ENCODE measurements at places on chromosomes 3 and 15.

- no peak for DNase-seq
Measured at GRCh38 chr15:79661411-79661810, 229.3 kb downstream of the MINAR1 start.

GRCh38 chr3:196311-197148, at the start of gene CHL1:
Gene CHL1, plus strand, starts transcription at chr3:196763. Its CDS starts 123,014 bp downstream, at chr3:319777.
- DNase-seq, result no peak

DNA sequence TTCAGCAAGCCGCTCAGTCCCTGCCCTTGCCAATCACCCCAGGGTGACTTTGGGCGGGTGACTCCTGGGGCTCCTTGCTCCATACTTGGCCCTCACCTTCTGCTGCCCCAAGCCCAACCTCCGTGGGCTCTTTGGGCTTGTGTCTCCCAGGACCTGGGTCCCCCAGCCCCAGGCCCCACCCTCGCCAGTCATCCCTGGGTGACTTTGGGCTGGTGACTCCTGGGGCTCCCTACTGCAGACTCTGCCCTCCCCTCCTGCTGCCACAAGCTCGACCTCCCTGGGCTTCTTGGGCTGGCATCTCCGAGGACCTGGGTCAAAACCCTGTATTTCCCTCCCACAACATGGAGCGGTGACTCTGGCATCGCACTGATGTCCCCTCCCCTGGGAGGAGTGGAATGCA, 151.5 kb downstream of the GOLGA6L4 start:
- no peak for DNase-seq

DNA sequence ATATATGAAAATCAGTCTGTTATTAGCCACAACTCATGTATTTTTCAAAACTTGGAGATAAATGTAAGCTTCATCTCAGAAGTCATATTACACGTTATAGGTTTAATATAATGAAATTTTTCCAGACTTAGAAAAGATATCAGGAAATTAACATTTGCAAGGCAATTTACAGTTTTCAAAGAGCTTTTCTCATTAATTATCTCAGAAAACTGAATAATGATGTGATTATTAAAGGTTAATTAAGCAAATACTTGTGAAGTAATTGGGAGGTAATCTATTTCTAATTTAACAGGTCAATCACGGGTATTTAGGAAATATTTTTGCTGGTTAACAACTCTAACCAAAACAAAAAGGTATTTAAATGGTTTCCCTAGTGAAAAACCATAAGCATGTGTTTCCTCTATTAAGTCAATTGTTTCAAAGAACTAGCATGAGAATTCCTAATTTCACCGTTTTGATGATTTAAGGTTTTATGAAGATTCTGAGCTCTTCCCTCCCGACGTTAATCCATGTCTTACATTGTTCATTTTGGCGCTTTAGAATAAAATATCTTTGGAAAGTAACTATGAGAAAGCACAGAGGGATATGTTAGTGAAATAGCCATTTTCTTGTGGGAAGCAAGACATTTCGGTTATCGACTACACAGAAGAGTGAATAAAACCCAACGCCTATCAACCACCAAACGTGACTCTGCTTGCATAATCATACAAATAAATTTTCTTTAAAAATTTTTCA, 1.5 kb upstream of the NEO1 start:
- no peak for DNase-seq

DNA sequence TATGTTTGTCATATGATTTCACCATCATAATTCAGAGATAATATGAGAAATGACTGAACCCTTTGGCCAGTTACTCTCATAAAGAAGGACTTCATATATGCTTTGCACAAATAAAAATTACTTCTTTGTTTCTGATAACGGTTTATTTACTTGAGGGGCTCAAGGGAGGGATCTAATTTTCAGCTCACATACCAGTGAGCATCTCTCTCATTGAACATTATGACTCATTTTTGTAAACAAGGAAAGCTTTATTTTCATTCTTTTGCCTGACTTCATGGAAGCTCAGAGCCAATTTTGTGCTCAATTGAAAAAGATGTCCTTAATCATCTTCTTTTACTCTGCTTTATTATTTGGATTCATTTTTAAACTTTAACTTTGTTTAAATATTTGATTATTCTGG, 5.8 kb downstream of the NLGN1 start:
- DNase-seq, result no peak

DNA sequence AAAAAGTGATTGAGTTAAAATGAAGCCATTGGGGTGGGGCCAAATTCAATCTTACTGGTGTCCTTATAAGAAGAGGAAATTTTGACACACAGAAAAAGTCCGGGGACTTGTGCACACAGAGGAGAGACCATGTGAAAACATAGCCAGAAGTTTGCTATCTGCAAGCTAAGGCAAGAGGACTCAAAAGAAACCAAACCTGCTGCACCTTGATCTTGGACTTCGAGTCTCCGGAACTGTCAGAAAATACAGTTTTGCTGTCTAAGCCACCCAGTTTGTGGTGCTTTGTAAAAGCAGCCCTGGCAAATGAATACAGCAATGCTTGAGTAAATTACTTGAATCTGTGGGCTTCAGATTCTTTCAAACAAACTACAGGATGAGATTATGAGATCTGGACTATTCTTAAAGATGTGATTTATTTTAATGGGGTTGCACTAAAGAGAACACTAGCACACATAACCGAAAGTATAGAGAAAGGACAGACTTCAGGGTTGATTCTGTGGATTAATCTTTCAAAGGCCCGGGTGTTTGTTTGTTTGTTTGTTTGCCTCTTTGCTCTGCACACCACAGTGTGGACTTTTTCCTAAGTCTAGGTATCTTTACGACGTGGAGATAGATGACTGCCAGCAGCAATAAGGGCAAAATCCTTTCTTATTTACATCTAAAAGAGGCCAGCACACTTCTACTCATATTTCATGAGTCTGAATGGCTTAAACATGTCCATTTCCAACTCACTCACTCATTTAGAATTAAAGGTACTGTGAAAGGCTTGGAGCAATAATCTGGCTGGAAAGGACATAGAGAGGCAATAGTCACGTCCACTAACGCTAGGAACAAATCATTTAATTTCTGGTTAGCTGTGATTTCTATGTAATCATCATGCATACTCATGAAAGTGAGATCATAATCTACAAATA, 53.9 kb upstream of the SSR3 start:
- DNase-seq, result no peak

- no peak for DNase-seq
Measured at GRCh38 chr15:77475898-77476297, 55.2 kb downstream of the HMG20A start.

- no peak for DNase-seq
Measured at GRCh38 chr3:30751610-30752299, 142.7 kb downstream of the GADL1 start.

DNA sequence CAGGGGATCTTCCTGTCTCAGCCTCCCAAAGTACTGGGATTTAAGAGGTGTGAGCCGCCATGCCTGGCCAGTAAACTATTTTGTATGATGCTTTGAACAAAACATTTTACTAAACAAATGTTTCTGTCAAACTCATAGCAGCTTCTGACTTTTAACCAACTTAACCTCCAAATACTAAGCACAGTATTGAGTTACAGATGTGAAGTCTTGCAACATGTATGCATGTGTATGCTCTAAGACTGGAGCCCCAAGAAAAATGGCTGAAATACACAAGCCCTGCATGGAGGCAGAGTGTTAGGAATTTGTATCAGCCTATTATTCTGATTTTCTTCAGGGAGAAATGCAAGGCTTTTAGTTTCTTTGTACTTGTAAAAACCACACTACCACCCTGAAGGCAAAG, 137.1 kb downstream of the CBLB start:
- no peak for DNase-seq

- DNase-seq, result no peak
Measured at GRCh38 chr3:36013425-36013824, 366.9 kb upstream of the STAC start.
